ENCODE measurements at places on chromosomes 2 and 18. TPM values are rescaled to one million over a fixed set of nuclear protein-coding genes. Genes with fewer than 3 reads are reported as not detected.

Gene GLB1L
- 13.5 TPM for total RNA-seq

Gene LYG1
- not detected for total RNA-seq

Gene TMEM17
- total RNA-seq = 3.7 TPM

Gene SLC14A1
- total RNA-seq = 2.0 TPM

DNA sequence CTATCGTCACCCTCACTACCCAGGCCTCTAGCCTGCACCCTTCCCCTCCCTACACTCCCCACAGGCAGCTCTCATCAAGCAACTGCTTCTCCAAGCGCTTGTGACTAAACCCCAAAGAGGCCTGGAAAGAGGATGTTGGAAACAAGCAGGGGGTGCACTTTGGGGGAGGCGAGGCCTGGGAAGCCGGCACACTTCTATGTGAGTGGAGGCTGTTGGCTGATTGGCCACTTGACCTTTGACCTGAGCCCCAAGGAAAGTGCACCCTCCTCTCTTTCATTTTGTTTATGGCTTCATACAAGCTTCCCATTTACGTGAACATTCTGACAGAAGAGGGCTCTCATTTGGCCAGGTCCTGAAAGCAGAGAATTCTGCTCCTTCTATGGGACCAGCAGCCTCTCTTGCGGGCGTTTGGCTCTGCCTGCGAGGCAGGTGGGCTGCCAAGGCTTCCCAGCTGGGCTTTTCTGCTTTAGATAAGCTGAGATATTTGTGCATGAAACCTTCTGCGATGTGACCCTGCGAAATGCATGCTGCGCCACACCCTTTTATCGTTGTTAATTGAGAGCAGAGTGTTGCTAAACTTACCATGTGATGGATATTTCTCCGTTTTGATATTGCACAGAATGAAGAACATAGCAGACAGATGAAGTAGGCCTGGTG lies 134.8 kb upstream of the NCK2 start:
- H3K4me3 ChIP-seq = no peak overlapping the region
- H3K36me3 ChIP-seq = no peaks in the 10 kb centered on the region
- H3K27me3 ChIP-seq = peaks cover 6% of the 10 kb centered on the region
- no peaks in the 10 kb centered on the region for H3K4me1 ChIP-seq

DNA sequence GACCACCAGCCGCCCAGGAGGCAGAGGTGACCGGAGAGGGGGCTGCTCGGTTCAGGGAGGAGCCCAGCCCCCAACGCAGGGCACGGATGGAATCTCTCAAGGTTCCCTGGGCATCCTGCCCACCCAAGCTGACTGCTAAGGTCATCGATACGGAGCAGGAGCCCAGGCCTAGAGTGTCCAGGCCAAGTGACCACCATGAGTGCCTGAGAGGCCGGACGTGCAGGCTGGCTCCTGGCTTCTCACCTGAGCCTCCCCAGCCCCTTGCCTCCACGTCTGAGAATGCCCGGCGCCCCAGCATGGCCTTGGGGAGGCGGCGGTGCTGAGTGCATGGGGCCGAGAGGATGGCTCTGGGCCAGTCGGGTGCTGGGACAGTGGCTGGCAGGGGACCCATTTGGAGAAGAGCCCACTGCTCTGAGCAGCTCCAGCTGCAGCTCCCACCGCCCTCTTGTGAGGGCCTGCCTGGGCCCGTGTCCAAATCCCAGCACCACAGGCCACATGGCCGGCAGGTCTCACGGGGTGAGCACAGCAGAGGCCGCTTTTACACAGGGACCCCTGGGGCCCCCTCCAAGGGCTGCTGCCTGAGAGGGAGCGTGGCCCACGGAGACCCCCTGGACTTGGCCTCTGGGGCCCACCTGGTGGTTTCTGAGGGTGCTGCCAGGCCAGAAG lies 102.8 kb upstream of the CTDP1 start:
- no peaks in the 10 kb centered on the region for H3K36me3 ChIP-seq
- peak; percentile 18 for DNase-seq
- H3K4me1 ChIP-seq = no peaks in the 10 kb centered on the region
- H3K27me3 ChIP-seq = no peaks in the 10 kb centered on the region
- H3K4me3 ChIP-seq = 0 out of 2 replicates have a peak overlapping the region, but pooled peaks have one; percentile 2
- H3K27ac ChIP-seq = no peak overlapping the region

DNA sequence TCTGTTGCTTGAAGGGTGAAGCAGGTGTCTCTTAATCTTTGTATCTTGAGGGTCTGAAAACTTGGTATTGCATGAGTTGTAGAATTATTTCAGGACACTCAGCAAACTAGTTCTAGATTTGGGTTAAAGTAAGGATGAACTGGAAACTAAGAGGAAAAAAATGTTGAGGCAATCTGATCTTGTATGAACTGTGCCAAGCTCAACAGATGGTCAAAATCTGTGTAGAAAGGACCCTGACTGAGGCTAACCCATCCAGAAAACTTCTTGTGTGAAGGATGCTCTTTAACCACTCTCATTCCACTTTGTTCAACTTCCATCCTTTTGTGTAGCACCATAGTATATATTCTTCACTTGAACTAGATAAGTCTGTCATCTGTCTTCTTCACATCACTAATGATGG lies 861.7 kb downstream of the SLC4A3 start:
- H3K27ac ChIP-seq = no peak overlapping the region
- no peaks in the 10 kb centered on the region for H3K36me3 ChIP-seq
- H3K27me3 ChIP-seq = no peaks in the 10 kb centered on the region
- no peak overlapping the region for H3K4me3 ChIP-seq
- DNase-seq = no peak
